ENCODE measurements at places on chromosomes 7 and 10.

- no peak for DNase-seq
Observed at GRCh38 chr7:71793251-71793650, 618.9 kb downstream of the CALN1 start.

GRCh38 chr10:16941870-16942269, 124.6 kb upstream of the RSU1 start:
- DNase-seq, result no peak

- DNase-seq, result no peak
Observed at GRCh38 chr7:51213618-51214017, 103.0 kb downstream of the COBL start.

DNA sequence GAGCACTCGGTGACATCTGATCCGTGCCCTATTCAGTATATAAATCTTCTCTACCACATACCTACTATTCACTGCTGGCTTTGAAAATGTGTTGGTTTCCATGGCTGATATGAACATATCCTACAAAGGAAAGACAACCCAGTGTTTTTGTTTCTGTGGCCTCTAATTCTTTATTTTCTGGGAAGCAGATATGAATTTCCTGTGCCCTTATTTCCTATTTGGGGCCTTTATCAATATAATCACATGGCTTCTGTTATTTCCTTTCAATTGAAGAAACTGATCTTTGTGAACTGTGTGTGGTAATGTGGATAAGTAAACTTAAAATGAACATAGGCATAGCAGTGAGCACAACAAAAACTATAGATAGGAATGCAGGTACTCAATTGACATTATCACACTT, 10.6 kb downstream of the CCNJ start:
- no peak for DNase-seq

- no peak for DNase-seq
Observed at GRCh38 chr7:80206763-80207162, 72.1 kb downstream of the GNAI1 start.

DNA sequence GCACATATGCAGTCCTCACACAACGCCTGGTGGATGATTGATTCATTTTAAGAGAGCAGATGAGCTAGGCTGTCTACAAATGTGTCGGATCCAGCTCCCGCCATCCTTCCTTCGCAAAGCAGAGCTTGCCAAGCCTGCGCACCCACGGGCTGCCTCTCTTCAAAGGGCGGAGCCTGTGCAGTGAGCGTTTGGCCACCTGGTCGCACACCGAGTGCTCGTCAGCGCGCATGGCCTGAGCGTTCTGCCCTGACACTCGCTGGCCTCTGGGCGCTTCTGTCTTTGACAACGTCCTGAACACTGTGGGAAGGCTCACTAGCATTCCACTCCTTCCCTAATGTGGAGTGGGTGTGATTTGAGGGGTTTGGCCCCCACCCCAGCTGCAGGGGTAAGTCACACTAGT, 47.1 kb upstream of the TMEM72 start:
- no peak for DNase-seq

GRCh38 chr7:155907450-155908200, 95.4 kb upstream of the SHH start:
- no peak for DNase-seq

DNA sequence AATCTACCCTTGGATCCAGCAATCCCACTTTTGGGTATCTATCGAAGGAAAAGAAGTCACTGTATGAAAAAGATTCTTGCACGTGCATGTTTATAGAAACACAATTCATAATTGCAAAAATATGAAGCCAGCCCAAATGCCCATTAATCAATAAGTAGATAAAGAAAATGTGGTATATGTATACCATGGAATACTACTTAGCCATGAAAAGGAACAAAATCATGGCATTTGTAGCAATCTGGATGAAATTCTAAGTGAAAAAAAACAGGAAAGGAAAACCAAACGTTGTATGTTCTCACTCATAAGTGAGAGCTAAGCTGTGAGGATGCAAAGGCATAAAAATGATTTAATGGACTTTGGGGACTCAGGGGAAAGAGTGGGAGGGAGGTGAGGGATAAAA, 18.2 kb upstream of the CASD1 start:
- DNase-seq, result no peak

GRCh38 chr7:158885624-158886023, 29.3 kb downstream of the DYNC2I1 start:
- DNase-seq, result no peak

GRCh38 chr7:94244760-94245159, 149.9 kb upstream of the COL1A2 start:
- DNase-seq, result no peak

Data from activated T-cell treated with anti-CD3 and anti-CD28 coated beads for 1 hour (primary cell).